ENCODE measurements at places on chromosomes 13 and 19.
A peak's percentile ranks its signal among the peaks of the same experiment; 100 is the strongest.

DNA sequence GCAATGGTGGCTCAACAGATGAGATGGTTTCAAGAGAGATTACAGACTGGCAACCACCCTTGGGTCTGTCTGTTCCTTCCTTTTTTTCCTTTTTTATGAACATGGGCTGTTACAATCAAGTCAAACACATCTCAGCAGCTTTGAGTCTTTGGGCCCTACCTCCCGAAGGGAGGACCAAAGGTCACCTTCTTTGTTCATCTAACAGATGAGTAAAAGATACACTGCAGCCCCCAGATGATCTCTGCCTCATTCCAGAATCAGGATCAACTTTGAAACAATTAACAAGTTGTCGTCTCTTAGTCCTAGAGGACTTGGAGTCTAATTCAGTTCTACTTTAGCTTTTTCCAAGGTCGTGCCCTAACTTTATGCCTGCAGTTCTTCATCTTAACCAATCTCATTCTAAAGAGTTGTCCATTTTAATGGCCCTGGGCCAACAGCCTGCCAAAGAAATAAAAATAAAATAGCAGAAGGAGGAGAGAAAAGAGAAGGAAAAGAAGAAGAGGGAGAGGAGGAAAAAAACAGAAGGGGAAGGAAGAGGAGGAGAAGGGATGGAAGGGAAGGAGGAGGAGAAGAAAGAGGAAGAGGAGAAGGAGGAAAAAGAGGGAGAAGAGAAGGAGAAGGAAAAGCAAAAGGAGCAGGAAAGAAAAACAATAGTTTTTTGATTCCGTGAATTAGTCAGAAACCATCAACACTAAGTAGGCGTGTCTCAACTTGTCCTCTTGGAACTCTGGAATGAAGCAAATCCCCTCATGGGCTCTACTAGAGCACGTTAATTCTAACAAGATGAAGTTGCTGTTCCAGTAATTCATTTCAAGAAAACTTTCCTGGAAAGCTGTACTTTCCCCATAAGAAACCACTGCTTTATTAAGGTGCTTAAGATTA, 281.2 kb downstream of the FOXO1 start:
- DNase-seq: no peak

DNA sequence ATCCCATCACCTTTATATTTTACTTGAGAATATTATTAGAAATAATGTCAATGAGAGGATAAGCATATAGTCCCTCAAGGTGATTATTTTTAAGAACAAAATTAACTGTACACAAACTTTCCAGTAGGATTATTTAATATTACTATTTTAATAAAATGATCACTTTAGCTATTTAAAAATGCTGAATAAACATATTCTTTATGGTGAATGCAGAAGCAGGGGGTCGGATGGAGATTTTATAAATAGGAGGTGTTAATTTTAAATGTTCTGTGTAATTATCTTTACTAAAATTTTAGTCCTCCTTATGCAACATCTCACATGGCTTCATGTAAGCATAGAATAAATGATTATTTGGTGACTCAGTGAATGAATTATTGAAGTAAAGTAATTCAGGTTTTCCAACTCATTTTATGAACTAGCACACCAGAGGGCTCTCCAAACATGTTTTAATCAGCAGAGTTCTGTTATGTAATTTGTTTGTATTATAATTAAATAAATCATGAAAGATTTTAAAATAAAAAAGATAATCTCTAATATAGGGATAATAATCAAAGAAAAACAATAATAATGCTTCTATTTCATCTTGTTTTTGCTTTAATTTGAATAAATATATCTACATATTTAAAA, 1635.2 kb downstream of the EFNB2 start:
- DNase-seq: no peak

- no peak for DNase-seq
These were observed 7.9 kb upstream of the LINGO3 start for GRCh38 chr19:2315818-2316353.

DNA sequence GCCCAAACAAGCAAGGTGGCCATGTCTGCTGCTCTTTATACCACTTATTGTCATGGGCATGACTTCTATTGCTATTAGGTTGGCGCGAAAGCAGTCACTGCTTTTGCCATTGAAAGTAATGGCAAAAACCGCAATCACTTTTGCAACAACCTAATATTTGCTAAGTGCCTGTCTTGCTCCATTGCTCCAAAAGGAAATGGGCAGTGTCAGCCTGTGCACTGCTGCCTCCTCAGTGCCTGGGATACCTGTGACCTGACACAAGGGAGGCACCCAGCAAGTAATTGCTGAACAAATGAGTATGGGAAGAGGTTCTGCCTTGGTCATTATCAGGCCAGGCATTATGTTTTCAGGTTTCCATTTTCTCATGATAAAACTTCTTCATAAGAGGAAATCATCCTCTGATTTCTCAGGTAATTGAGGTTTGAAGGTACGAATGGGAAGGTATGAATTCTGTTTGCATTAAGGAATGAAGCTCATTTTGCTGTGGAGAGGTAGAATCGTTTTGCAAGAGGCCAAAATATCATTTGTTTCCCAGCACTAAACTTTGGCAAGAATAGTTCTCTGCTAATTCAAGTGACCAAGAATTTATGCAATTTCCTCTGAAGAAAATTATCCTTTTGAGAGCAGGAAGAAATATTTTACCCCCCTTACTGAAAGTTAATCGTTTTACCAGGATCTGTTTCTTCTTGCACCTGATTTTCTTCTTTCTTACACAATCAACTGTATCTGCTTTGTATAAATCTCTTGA, 128.4 kb upstream of the SPRY2 start:
- no peak for DNase-seq

DNA sequence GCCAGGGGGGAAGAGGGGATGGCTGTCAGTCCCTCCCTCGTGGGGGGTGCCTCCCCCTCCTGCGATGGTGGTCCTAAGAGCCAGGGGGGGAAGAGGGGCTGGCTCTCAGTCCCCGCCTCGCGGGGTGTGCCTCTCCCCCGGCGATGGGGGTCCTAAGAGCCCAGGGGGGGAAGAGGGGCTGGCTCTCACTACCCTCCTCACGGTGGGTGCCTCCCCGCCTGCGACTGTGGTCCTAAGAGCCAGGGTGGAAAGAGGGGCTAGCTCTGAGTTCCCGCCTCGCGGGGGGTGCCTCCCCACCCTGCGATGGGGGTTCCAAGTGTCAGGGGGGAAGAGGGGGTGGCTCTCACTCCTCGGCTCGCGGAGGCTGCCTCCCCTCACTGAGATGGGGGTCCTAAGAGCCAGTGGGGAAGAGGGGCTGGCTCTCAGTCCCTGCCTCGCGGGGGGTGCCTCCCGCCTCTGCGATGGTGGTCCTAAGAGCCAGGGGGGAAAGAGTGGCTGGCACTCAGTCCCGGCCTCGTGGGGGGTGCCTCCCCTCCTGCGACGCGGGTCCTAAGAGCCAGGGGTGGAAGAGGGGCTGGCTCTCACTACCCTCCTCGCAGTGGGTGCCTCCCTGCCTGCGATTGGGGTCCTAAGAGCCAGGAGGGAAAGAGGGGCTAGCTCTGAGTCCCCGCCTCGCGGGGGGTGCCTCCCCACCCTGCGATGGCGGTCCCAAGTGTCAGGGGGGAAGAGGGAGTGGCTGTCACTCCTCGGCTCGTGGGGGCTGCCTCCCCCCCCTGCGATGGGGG, 2325.6 kb upstream of the PCDH20 start:
- DNase-seq: no peak

GRCh38 chr19:17932485-17933338, at the start of gene CCDC124:
Gene CCDC124, plus strand, starts transcription at chr19:17933015. Its CDS starts 3,406 bp downstream, at chr19:17936421.
- DNase-seq: peak; percentile 77

- no peak for DNase-seq
These were observed 29.5 kb downstream of the PCDH9 start for GRCh38 chr13:67200605-67201004.

DNA sequence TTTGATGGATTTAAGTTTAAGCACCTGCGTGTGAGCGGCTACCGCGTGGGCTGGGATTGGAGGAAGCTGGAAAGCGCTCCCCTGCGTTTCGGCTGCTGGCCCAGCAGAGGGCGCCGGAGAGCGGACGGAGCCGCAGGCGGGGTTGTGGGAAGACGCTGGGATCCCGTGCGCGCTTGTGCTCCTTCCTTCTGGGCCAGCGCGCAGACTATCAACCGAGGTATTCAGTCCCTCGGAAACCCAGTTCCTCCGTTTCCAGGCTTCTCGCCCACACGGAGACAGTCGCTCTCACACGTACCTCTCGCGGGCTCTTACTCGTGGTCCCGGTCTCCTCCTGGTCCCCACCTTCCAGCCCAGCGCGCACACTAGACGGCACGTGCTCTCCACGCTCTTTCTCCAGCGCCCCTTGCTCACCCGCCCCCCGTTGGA, 28.8 kb downstream of the EPN1 start:
- no peak for DNase-seq

DNA sequence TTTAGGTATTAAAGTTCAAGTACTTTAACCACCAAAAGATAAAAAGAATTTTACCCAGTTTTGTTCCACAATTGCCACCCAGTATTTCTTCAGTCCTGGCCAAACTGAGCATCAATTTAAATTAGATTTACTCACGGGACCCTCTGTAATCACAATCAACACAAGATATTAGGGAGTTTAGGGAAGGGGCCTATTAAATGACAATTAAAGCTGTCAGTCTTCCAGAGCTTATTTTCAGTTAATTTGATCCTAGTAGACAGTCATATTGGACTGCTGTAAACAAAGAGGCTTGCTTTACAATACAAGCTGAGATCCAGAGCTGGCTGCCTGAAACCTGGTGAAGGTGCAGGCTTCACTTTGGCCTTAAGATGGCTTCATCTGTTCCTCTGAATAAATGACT, 321.2 kb upstream of the NBEA start:
- DNase-seq: no peak

All from NCI-H1436 treated with DMSO at 0.1 percent for 48 hours (cell line).